ENCODE measurements at places on chromosomes 2 and 18.

DNA sequence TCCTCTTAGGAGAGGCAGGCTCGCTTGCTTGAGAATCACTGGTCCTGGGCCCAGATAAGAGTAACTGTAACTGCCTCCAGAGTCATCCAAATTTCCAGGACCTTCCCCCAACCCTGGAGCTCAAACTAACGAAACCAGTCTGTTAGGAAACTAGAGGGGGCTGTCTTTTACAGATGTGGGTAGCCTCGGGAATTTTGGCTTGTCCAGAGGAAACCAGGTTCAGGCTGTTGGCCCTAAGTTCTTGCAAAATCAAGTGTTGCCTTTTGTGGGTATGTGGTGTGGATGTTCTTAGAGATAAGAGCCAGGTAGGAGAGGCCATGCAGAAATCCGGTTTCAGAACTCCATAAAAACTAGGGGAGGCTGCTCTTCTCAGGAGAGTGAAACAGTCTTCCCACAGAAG is 125.0 kb upstream of the DLX2 start:
- no peak for DNase-seq

DNA sequence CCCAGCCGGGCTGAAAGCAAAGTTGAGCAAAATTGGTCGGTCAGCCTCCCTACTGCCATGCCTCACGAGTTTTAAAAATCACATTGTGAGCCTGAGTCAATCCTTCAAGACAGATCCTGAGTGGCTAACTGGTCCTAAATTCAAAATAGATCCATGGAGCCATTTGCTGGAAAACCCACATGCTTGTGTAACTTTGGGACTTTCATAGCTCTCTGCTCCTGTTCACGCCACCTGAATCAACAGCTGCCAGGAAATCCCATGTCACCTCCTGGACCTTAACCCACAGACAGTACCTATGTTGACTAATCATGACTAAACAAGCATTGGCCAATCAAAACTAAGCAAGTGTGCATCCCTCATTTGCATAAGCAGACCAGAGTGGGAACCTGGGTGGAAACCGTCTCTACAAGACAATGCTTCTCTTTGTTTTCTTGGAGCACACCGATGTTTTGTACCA is 42.8 kb upstream of the LDLRAD4 start:
- DNase-seq, result peak; percentile 58

- DNase-seq, result peak; percentile 42
These were observed 143.5 kb downstream of the PKP4 start for GRCh38 chr2:158600155-158600802.

- no peak for DNase-seq
These were observed 179.5 kb downstream of the PHLPP1 start for GRCh38 chr18:62894681-62895390.

- no peak for DNase-seq
These were observed 106.3 kb upstream of the TCF4 start for GRCh38 chr18:55694291-55694690.

GRCh38 chr2:190304404-190304803 is 15.2 kb downstream of the HIBCH start:
- DNase-seq, result no peak

DNA sequence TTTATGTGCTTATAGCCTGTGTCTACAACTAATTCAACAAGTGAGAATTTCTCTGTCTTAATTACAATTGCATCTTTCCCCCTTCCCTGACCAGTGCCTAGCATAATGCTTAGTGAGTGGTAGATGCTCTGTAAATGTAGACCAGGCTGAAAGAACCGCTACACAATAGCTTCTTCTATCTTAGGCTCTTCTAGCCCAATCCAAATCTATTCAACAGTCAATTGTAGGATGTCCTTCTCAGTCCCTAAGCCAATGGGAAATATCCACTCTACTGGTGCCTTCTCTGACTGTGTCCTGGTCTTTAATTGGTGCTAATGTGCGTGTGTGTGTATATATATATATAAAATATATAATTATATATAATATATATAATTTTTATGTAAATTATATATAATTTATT is 34.1 kb upstream of the GCC2 start:
- DNase-seq, result no peak

- no peak for DNase-seq
These were observed 3.5 kb upstream of the RSAD2 start for GRCh38 chr2:6874032-6874431.

GRCh38 chr2:38654528-38655381 is 11.2 kb upstream of the GALM start:
- no peak for DNase-seq

- no peak for DNase-seq
These were observed 612.2 kb upstream of the VRK2 start for GRCh38 chr2:57434441-57434840.

DNA sequence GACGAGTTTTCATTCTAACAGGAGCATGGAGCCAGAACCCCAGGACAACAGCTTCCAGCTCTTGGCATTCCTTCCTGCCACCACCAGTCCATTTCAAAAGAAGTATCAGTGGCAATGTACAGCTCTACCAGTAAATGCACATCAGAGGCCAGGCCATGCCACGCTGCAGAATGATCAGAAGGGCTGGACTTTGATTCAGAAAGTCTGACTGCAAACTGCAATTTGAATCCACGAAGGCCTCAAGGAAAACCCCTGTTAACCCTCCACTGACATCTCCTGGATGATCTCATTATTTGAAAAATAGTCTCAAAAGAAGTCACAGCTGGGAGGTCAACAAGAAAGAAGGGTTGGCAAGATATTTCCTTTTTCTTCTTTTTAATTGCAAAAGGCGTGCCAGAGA is 119.2 kb downstream of the MYO5B start:
- no peak for DNase-seq

DNA sequence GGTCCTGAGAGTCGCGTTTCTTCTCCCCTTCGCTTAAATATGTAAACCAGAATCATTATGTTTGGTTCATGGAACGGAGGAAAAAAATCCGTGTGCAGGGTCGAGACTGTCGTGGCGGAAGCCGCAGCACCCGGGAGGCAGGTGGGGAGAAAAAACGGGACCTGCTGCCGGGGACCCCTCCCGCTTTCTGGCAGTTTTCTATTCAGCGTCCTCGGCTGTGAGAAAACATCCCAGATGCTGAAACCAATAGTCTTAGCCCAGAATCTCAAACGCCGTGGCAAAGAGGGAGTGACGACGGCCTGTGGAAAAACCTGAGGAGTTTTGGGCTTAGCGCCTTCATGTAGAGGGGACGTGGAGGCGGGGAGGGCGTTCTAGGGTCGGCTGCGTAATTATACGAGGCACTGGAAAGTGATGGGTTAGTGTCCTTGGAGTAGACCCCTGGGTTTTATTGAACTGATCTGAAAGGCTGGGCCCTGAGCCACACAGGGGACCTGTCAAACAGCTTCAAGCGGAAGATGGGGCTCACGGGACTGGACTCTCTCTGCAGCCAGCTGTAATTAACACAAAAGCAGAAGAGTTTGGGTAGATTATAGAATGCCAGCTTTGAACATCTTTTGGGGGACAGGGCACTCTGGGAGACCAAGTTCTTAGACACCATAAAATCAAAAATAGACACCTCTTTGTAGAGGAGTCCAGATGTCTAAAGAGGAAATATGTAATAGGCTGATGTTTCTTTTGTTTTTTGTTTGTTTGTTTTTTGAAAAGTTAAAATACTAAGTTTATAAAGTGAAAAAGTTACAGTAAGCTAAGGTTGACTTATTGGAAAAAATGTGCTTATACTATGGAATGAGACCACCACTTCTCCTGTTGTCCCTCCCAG is 834 bp upstream of the BUB1 start:
- peak; percentile 29 for DNase-seq

GRCh38 chr2:177174486-177174885 is 38.1 kb upstream of the HNRNPA3 start:
- DNase-seq, result no peak

GRCh38 chr2:142983174-142983573 is 105.7 kb downstream of the KYNU start:
- DNase-seq, result no peak

DNA sequence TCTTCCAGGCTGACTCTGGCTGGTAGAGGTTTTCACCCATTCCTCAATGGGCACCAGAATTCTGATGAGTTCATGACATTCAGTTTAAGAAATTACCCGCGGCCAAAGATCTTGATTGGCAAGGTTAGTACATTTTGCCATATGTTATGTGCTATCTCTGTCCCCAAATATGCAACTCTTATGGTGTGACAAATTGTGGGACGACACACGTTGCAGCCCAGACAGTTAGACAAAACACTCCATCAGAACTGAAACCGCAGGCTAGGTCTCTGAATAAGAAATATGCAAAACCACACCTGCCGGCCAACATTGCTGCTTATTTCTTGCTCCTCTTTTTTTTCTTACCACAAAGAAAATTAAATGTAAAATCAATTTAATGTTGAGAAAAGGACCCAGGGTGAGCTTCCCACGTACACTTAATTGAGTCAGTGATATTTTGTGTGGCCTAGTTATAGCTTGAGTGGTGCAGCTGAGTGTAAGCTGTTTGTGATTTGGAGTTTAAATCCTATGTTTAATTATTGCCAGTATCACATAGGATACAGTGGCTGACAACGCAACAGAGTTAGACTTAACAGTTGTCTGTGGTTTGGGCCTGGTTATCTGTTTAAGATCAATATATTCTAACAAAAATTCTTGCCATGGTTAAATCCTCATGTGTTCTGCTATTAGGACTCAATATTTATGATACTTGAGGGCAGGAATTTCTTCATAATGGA is 35.7 kb upstream of the LTBP1 start:
- DNase-seq, result no peak

DNA sequence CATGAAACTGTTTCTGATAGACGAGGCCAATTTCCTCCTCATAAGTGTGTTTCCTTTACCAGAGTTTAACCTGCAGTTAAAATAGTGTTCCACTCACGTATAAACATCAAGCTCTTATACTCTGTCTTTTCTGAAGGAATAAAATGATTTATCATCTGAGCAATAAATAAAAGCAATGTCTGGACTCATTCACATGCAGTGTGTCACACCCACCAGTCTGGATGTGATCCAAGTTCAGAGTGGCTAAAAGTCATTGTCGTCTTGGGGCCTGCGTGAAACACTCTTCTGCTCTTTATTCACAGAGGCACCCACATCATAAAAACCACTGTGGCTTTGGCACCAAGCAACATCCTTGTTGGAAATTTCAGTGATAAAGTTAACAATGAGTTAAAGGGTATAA is 19.5 kb upstream of the SLC9A4 start:
- DNase-seq, result no peak

DNA sequence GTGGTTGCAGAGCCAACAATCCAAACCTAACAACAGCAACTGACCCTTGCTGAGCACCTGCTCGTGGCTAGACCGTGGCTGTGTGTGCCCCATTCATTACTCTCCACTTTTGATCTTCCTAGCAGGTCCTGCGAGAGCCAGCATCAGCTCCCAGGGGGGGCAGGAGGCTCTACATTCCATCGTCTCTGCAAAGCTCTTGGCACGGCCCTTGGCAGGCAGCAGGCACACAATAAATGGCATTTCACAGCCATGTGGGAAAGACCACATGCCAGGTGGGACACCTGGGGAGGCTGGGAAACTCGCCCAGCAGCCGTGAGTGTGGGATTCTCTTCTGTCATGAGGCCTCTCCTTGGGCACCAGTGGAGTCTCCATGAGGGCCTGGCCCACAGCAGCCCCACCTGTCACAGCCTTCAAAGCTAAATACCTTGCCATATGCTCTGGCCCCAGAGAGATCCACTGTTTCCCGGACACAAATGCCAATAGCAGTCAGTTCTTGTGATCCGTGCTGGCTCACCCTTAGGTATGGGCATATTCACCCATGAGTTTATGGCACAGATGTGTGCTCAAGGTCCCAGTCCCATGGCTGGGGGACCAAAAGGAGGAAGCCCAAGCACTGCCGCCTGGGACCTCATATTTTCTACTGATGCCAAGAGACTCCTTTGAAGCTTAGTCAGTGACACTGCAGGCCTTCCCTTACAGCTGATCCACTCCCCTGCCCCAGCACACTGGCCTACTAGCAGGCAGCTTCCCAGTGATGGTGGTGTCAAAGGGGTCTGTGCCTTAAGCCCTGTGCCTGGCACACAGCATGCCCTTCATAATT is 6.8 kb upstream of the TEX51 start:
- no peak for DNase-seq

GRCh38 chr2:98914713-98915580 is 21.1 kb downstream of the CRACDL start:
- no peak for DNase-seq

- no peak for DNase-seq
These were observed 27.9 kb upstream of the SOX11 start for GRCh38 chr2:5664278-5664681.

- DNase-seq, result no peak
These were observed 1.2 kb upstream of the ME2 start for GRCh38 chr18:50877545-50878265.

DNA sequence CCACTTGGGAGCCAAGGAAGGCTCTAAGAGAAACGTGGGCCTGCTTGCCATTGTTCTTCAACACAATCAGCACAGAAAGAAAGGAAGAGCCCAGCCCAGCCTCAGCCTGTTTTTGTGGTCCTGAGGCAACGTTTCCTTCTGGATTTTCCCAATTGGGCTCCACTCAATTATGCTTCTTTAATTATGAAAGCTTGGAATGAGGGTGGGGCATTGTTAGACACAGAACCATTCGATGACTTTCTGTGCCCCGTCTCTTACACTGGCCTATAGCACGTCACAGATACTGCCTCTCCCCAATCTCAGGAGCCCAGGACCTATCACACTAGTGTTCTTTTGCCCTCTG is 207.4 kb downstream of the ZFP36L2 start:
- no peak for DNase-seq

GRCh38 chr2:176138923-176139660 is 9.6 kb downstream of the HOXD8 start:
- DNase-seq, result no peak

DNA sequence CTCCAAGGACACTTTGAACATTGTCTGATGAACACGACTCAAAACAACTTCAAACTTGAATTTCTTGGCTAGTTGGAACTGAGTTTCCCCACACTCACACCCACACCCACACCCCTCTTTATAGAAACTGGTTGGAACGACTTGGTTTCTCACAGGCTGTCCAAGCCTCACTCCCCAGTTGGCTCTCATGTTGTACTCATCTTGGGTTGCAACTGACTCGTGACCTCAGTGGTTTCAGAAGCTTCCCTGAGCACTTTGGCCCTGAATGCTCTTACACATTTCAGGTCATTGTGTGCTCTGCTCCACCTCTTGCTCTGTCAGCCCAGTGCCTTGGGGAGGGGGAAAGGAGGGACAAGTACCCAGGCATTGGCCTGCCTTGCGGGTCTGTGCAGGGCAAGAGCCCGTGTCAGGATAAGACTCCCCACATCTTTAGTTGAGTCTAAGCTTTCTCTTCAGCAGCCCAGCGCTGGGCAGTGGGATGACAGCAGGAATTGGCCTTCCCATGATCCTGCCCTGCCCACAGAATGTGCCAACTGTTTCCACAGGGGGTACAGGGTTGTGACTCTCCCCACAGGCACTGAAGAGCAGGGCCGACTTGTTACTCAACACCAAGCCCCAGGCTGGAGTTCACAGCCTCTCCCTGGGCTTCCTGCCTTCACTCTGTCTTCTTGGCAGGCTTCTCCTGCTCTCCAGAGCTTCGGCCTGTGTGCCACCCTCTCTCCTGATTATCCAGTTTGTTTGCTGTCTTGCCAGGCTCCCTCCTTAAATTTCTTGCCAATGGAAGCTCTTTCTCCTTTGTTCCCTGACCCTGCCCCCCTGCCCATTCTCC is 104.6 kb downstream of the RTN4 start:
- DNase-seq, result no peak

- DNase-seq, result no peak
These were observed 95.5 kb upstream of the CRACDL start for GRCh38 chr2:99031481-99031880.

All from right lobe of liver (tissue), 6 donors.